Cerebellar nuclear complex (tissue), 1 donor: ENCODE measurements at places on chromosomes 6 and 20.

DNA sequence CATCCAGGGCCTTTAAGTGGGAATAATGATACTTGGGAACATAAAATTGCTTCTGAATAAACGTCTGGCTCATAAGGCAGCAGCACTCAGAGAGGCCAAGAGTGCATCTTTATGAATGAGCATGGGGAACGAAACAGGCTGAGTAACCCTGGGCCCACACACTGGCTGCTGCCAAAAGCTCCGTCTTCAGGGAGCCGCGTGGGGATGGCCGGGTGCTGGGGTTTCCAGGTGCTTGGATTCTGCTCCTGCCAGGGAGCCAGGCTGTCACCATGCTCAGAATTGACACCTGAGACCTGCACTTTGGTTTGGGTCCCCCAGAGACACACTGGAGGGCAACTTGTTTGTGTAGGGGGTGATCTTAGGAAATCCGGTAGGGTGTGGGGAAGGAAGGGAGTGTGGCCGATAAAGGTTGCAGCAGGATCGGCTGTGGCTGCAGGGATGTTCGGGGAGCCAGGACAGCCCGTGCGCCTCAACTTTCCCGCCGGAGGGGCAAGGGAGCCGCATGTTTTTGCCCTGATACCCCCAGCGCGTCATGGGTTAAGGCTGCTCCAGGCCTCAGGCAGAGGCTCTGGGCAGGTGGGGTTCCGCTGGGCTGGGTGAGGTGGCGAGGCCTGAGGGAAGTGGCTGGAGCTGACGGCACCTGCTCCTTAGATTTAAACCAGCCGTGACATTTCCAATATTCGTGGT lies 101.8 kb downstream of the YTHDF1 start:
- no peak for DNase-seq

GRCh38 chr6:162882801-162883481 lies 155.2 kb downstream of the PACRG start:
- no peak for DNase-seq

DNA sequence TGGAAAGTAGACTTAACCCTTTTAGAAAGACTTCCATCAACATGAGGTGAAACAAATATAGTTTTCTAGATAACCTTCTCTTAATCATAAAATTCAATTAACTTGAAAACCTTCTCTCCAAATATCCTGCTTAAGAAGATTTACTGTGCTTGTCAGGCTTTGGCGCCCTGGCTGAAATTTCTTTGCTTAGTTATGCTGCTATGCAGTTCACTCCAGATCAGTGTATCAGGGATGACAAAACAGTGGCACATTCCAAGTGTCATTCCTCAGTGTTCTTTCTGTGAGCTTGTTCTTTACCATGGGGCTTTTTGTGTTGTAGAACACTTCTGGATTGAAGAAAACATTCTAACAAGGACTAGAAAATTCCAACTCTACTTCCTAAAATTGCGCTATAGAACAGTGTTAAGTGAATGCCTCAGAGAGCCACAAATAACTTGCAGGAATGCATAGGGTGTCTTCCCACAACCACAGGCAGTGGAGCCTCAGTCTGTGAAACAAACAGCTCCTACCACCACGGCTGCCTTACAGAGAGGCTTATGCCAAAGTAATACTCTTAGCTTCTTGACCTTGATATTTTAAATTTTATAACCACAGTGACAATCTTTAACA lies 443.6 kb downstream of the CDC5L start:
- DNase-seq: no peak

DNA sequence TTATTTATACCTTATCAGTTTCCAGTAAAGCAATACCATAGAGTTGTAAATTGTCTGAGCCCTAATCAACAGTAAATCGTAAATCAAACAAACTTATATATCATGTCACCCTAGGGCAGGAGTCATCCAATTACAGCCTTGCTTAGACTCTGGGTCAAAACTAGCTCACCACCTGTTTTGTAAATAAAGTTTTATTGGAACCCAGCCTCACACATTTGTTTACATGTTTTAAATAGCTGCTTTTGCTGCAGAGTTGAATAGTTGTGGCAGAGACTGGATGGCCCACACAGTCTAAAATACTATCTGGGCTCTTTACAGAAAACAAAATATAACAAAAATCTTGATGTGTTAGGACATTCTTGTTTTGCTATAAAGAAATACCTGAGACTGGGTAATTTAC lies 94.4 kb downstream of the MKKS start:
- DNase-seq: no peak

DNA sequence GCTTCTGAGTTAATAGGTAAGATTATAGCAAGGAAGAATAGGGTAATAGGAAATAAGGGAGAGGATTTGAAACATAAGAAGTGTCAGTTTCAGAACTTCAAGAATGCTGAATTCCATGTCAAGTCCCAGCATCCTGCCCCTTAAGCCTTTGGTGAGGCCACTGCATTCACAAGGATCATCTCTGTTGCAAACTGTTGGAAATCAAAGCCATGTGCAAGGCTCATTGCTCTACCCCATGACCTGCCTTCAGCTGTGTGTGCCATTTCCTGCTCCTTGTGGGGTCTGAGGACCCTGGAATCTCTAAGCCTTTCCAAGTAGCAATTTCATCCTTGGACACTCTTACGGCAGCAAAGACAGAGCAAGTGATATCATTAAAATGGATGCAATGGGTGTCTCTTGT lies 203.0 kb downstream of the CDC5L start:
- DNase-seq: no peak

- DNase-seq: no peak
Measured at GRCh38 chr6:168201383-168201782, 118.2 kb downstream of the DACT2 start.

DNA sequence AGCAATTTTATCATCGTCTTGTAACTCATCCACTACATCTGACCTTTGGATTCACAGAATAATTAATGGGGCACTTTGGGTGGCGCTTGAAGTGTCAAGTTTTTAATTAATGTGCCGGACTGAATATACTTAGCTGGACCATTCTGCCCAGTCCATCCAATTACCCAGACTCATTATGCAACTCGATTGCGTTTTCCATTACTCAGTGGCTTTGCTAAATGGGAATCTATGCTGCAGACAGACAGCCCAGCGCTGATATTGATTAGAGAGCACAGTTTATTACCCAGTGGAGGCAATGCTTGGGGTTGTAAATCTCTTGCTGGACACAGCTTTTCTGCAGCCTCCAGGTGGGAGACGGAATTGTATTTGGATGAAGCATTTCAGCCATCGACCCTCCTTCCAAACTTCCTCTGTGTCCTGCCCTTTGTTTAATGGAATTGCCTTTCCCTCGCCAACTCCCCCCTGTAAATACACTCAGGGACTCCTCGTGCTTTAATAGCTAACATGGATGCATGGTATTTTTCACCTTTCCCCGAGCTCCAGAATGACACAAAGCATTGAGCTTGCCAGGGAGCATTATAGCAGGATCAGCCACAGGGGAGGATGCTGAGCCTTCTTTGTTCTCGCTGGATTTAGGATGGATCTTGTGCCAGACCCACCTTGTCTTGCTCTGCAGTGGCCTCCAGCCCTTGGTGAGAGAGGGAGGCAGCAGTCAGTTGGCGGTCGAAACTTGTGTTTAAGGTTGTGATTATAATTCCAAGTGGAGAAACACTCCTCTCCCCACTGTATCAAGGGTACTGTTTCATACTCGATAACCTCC lies 59.7 kb downstream of the EDN3 start:
- DNase-seq: no peak

- no peak for DNase-seq
Measured at GRCh38 chr20:44961011-44961869, 1.0 kb upstream of the TOMM34 start.

- DNase-seq: no peak
Measured at GRCh38 chr6:95636552-95637431, 59.5 kb downstream of the MANEA start.

DNA sequence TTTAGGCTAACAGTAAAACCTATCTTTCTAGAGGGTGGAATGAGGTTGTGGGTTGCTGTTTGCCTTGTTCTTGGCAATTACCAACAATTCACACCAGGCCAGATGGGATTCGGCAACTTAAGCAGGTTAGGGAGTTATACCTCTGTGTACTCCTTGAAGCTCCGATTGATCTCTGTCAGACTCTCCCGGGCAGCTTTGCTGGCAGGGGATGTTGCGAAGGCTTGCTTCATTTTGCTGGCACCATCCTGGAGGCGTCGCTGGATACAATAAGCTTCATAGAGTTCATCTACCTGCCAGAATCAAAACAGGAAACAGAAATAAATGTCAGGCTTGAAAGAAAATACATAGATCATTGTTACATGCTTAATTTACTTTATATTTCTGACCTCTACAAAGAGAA lies 66.4 kb upstream of the ARMH2 start:
- no peak for DNase-seq

DNA sequence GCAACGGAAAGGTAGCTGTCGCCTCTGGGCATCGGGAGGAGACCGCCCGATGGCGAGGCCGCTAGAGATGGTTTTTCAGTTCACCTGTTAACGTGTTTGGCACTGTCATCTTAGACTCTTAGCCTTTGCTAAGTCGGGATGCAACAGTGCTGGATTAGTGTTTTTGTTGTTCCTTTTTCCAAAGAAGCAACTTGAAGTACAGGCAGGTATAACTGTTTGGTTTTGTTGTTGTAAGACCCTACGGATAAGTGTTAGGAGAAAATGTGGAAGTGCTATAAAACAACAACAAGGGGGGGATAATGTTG lies 723 bp downstream of the MANEA start:
- DNase-seq: no peak

DNA sequence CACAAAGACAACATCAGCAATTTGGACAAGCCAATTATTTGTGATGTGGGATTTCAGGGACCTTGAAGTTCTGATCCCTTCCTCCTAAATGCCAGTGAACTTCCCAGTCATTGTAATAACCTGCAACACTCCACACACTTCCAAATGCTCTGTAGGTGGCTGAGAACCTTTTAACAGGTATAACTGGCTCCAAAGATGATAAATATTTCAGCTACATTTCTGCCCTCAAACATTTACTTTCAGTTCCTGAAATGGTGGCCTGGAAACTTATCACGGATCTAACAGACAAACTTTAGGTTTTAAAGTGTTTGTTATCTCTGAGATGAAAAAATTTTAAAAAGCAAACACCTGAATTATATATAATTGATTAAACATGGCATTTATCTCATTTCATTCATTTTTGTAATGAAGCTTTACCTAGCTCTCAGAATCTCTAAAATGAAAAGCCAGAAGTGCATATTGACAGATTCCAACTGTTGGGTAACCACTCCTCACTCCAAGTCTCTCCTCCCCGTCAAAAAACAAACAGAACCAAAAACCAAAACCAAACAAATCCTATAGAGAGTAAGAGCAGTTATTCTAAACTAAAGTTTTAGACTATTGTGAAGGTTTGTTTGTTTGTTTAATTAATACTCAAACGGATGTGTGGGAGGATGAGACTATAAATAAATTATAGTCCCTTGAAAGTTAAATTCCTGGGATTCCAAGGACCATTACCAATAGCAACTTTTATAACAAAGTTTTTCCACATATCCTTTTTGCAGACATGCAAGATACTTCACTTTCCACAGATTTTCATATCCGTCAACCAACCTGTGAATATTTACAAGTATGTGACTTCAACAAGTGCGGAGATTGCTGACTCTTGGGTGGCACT lies 12.4 kb upstream of the KIAA0408 start:
- no peak for DNase-seq

- DNase-seq: no peak
Measured at GRCh38 chr6:44201638-44202303, 15.0 kb upstream of the MYMX start.

GRCh38 chr6:135231469-135231844 lies 50.3 kb downstream of the MYB start:
- DNase-seq: no peak

- DNase-seq: no peak
Measured at GRCh38 chr6:37580176-37580955, 80.7 kb upstream of the CCDC167 start.

- DNase-seq: no peak
Measured at GRCh38 chr20:58040447-58041290, 187.8 kb downstream of the ANKRD60 start.

- DNase-seq: peak; percentile 56
Measured at GRCh38 chr20:32277361-32278198, at the start of gene KIF3B. TSS of gene KIF3B (plus strand) at chr20:32277651. CDS start at chr20:32309778, 32,127 bp downstream.

GRCh38 chr6:43965628-43966373 lies 161.5 kb downstream of the MRPL14 start:
- no peak for DNase-seq

GRCh38 chr6:40770794-40771193 lies 183.6 kb upstream of the LRFN2 start:
- DNase-seq: no peak

DNA sequence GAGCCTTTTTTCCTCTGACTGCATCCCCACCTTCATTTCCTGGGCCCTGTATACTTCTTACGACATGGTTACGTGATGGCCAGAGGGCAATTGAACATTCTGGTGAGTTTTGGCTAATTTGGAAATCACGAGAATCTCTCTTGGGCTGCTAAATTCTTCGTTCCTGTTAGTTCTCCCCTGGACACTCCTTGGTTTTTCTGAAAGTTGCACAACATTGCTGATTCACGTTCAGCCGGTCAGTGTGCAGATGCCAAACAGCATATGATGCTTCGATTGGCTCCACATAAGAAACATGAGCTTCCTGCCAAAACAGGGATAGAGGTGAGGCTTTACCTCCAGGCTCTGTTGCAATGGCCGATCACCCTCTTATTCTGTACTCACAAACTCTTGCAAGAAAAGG lies 119.4 kb upstream of the LY86 start:
- DNase-seq: no peak

DNA sequence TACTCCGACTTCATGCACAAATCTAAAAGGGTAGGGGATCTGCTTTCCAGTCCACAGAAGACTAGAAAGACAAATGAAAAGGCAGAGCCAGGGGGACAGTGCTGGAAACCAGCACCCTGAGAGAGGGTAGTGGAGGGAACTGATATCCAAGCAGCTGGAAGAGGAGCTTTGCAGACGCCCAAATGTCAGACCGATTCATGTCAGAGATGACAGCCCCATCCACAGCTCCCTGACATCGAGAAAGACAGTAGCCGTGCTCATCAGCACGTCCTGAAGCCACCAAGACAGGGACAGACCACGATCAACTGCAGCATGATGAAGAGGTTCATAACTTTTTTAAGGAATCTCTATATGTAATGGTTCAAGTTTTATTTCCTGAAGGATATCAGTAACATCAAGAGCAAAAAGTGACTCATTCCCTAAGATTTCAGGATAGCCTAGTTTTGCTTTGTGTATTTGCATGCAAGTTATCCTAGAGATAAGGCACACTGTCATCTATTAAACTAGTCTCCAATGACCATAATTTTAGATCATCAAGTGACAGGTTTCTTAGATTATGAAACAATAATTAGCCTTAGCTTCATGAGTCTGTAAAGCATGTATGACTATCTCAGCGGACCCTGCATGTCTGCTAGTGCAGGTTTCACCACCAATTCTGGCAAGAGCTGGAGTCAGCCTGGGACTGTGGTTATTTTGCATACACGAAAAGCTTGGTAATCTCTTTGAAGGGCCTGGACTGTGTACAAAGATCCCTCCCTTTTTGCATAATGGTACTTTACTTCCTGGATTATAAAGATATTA lies 43.0 kb downstream of the PRDM1 start:
- DNase-seq: no peak

DNA sequence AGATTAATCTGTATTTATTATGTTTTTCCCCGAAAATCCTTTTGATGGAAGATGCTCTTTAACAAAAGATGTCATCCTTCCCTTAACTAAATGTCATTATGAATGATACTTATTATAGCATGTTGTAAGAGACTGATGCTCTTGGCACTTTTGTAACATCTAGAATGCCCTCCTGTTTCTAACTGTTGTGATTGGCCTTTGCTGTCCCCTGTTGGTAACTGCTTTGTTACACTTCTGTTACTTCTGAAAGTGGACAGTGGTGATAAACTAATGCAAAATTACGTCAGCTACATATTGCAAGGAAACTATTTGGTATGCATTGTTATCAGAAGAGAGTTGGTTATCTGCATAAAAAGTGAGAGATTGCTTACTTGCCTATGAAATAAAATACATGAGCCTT lies 5.8 kb downstream of the TTK start:
- no peak for DNase-seq

- DNase-seq: no peak
Measured at GRCh38 chr20:14761903-14762302, 424.5 kb upstream of the FLRT3 start.
